ENCODE measurements at places on chromosomes 13 and 19.

DNA sequence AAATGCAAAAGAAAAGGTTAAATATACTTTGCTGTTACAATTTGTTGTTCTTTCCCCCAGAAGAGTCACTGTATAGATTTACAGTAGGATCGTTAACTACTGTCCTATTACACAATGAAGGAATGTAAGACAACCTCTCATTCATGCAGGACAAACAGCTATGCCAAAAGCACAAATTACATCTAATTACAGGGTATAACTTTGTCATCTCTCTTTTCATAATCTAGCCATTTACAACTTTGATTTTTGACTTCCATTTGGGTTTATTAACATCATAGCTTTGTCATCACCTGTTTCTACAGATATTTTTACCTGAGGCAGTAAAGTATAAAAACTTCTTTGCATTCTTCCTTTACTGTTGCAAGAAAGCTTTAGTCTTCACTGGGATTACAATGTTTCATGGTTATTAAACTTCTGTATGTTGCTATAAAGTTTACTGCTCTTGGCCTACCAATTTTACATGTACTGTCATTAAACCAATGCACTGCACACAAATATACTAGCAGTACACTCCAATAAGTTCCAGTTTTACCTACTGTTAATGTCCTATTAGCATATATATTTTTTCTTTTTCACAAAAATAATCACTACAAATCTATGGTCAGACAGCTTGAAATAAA, 18.9 kb downstream of the MICU2 start:
- no peak for DNase-seq

GRCh38 chr13:38582133-38582532, 104.7 kb upstream of the FREM2 start:
- peak; percentile 60 for DNase-seq

DNA sequence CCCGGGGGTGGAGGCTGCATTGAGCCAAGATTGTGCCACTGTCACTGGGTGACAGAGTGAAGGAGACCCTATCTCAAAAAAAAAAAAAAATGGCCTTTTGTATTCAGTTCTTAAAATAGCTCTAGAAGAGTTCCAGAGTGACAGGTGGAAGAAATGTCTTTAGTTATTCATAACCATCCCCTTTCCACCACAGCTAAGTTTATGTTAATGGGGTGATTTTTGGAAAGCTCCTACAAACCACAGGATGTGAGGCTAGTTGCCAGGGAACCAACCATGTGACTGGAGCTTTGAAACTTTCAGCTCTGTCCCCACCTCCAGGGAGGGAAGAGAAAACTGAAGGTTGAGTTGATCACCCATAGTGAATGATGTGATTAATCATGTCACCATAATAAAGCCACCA, 6.9 kb downstream of the ZNF490 start:
- DNase-seq: no peak

DNA sequence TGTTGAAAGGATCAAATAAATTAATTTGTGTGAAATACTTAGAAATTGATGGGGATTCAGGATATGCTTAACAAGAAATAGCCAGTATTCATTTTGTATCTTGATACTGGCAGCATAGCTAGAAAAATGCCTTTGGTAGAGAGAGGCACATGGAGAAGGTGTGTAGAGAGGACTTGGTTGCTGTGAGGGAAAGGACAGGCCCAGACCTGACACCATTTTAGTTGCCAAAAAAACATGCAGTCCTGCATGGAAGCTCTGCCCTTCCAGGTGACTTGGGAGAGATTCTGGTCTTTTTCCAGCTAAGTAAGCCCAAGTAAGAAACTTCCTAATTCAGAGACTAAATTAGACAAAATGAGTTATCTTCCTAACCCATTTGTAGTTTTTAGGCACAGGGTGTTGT, 335.0 kb downstream of the RFC3 start:
- DNase-seq: no peak
